Fibroblast of skin of right biceps (primary cell): ENCODE measurements at places on chromosomes 1 and 21.

DNA sequence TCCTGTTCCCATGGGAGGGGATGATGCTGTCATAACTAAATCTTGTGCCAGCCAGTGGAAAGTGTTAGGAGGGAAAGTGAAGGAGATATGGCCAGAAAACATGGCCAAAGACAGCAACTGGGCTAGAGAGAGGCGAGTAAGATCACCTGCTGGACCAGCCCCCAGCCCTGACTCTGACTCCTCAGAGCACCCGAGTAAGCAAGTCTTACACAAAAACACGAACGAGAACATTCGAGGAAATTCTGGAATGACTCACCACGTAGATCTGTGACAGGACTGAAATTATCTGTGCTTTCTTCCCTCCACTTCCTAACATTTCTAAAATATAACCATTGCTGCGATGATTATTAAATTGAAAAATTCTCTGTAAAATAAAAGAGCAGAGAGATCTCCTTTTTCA, 9.2 kb downstream of the ZNF496 start:
- no peak for DNase-seq

DNA sequence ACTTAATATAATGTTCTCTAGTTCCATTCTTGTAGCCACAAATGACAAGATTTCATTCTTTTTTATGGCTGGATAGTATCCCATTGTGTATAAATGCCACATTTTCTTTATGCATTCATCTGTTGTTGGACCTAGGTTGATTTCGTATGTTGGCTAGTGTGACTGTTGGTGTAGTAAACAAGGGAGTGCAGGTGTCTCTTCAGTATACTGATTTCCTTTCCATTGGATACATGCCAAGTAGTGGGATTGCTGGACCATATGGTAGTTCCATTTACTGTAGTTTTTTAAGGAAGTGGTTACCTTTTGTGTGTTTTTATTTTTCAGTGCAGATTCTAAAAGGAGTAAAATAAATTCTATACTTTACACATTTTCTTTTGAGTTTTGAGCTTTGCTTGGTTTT, 5.7 kb downstream of the PARK7 start:
- no peak for DNase-seq

- no peak for DNase-seq
Observed at GRCh38 chr1:101077849-101078248, 52.3 kb upstream of the DPH5 start.

GRCh38 chr1:50705041-50705440, 255.0 kb downstream of the FAF1 start:
- DNase-seq: no peak

DNA sequence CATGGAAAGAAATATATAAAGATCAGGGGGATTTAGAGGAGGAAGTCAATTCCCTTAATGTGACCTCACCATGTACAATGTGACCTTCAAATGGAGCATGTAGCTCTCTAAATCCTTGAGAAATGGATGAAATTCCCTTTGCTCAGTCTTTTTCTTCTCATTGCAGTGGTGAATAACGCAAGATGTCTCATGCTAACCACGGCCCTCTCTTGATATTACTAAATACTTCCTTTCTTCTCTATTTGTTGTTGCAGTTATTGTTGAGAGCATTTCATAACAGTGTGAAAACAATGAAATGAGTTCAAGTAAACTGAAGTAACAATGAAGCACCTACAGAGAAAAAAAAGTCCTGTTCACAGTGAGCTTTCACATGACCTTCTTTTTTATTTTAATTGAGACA, 55.6 kb downstream of the ZNF281 start:
- DNase-seq: no peak

GRCh38 chr1:74755475-74755874, 22.5 kb downstream of the TYW3 start:
- no peak for DNase-seq

DNA sequence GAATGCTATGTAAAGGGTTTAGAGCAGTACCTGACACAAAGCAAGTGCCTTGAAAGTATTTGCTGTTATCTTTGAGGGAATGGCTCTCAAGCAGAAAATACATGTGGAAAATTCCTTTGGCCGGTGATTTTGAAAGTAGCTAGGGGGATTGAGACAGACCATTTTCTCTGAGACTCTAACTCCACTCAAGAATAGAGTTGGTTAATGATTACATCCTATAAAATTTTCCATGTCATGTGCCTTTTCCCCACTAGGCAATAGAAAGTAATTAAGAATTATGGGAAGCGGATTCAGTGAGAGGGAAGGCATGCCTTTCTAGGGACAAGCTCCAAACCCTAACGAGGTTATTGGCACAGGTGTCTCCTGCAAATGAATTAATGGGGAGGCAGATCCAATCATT, 276.0 kb downstream of the GPATCH2 start:
- no peak for DNase-seq
